Suppressor macrophage treated with lipopolysaccharide for 1 hour (primary cell): ENCODE measurements at places on chromosomes 16 and 17.
A peak's percentile ranks its signal among the peaks of the same experiment; 100 is the strongest.

DNA sequence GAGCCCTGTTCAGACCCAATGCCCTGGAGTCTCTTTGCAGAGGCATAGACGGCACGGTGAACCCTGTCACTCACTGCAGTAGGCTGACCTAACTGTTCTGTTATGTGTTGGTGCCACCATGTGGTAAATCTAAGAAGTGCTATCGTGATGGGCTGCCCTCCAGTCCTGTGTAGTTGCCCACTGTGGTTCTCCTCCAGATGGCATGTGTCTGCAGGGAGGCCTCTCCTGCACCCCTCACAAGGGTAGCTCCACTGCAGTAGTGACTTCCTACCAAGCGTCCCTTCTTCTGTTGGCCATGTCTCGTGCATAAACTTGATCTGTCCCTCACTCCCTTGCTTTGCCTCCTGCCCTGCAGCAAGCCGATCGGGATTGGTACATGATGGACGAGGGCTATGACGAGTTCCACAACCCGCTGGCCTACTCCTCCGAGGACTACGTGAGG lies 5.8 kb downstream of the DHX38 start:
- DNase-seq, result peak; percentile 71

- no peak for DNase-seq
These were observed 62.0 kb upstream of the ZNF750 start for GRCh38 chr17:82901856-82902255.

GRCh38 chr16:58418601-58419000 lies 26.3 kb downstream of the GINS3 start:
- peak; percentile 67 for DNase-seq

- no peak for DNase-seq
These were observed 115.0 kb upstream of the ADAMTS18 start for GRCh38 chr16:77549876-77550275.

GRCh38 chr16:35733278-35733965 lies 2274.0 kb downstream of the TP53TG3F start:
- DNase-seq, result no peak

DNA sequence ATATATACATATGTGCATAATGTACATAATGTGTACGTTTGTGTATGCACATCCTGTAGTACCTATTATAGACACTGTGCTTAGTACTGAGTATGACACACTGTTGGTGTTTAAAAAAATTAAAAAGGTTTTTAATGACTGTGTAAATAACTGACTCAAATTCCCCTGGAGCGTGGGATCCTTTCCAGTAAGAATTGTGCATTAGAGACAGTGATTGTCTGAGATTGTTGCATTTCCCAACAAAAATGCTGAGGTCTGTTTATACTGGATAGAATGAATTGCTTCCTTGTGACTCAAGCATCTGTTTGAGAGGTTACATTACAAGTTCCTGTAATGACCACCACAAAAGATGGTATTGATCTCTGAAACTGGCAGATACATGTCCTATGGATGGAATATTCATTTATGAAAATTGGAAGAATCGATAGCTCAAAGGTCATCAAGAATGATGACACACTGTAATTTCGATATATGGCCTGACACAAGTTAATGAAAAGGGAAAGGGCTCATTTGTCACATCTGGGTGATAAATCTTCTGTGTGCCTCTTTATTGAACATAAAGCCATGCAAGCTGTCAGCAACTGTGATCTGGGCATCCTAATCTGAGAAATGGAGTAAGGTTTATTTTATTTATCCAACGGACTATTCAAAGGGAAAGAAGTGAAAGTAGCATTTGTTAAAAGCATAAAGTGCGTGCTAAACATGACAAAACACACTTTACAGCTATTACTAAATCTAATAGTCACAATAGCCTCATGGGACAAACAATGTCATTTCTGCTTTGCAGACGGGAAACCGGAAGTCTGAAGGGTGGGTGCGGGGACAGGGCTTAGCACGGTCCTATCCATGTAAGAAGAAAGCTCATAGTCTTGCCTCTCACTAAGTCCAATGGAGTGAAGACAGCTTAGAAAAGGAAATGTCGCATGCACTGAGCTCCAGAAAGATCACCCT lies 228.8 kb downstream of the CDH11 start:
- DNase-seq, result no peak
